Stimulated activated CD4-positive, alpha-beta T cell treated with anti-CD3 and anti-CD28 coated beads, Interleukin-15, amount 100 ng/mL, for 1 hour (primary cell): ENCODE measurements at places on chromosomes 1 and 21.

DNA sequence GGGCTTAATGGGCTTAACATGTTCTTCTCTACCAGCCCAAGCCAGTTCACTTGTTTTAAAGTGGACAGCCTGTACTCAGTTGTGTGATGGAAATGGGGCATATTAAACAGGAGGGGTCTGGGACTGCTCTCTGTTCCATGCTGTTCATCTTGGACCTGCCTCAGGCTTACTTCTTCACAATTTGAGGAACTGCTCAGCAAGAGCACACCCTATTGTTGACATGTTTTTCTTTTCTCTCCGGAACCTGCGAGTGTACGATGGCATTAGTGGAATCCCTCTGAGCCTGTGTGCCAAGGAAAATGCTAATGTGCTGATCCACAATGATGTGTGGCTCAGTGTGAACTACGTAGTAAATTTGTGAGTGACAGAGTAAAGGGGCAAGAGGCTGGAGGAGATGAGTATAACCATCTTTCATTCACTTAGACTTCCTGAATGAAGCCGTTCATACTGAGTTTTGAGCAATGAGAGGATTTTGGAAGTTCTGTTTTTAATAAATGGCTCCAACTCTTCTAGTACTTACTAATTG lies 6.9 kb downstream of the AHCYL1 start:
- no peak for DNase-seq

- no peak for DNase-seq
These were observed 290.5 kb downstream of the DSCAM start for GRCh38 chr21:40556442-40556968.

- DNase-seq: no peak
These were observed 62.2 kb downstream of the PSMG1 start for GRCh38 chr21:39120876-39121599.

GRCh38 chr1:76279101-76279748 lies 204.7 kb downstream of the ST6GALNAC3 start:
- DNase-seq: no peak

DNA sequence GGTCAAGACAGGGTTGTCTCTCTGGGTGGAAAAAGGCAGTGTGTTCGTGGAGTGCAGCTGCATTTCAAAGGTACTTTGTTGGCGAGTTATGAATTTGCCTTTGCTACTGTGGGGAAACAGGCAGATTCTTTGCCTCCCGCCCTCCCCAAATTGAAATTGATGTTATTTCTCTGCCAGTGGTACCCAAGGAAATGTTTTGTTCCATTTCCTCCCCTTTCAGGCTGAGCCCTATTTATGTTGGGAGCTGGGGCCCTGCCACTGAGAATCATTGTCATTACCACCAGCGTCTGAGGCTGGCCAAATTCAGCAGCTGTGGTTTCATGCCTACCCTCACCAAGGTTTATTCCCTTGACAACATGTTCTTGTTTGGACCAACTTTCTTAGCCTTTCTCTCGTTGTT lies 48.5 kb upstream of the OLIG2 start:
- no peak for DNase-seq

DNA sequence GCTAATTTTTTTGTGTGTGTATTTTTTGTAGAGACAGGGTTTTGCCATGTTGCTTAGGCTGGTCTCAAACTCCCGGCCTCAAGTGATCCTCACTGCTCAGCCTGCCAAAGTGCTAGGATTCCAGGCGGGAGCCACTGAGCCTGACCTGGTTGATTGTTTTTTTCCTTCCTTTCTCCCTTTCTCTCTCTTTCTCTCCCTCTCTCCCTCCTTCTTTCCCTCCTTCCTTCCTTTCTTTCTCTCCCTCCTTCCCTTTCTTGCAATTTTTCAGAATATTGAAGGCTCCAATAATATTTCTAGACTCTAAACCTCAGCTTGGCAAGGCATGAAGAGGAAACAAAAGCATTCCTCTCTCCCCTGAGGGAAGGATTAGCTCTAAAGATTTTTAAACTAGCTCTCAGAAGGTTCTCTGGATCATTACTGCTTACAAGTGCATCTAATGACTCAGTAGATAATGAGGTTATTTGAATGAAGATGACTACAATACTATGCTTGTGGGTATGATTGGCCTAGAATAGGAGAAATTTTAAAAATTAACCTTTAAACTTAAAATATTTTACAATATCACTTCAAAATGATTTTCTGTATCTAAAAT lies 68.5 kb upstream of the GADD45A start:
- no peak for DNase-seq

GRCh38 chr1:31043631-31044030 lies 21.9 kb downstream of the PUM1 start:
- no peak for DNase-seq

DNA sequence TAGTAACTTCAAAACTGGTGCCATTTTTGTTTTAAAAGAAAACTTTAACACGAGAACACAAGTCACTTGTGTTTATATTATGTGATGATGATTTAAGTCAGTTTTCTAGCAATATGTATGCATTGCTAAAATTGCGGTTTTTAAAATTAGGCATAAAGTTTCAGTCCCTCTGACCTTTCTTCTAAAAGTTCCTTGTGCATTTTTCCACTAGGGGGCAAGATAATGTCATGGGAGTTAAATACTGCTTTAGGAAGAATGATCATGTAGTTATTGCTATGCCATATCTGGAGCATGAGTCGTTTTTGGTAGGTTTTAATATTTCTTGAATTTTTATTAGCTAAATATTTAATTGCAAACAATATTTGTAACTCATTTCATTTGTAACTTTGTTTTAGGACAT lies 10.7 kb downstream of the CDC7 start:
- no peak for DNase-seq

- DNase-seq: no peak
These were observed 13.3 kb downstream of the ARV1 start for GRCh38 chr1:230992100-230992774.
